ENCODE measurements at places on chromosomes 1 and 21. TPM values are rescaled to one million over a fixed set of nuclear protein-coding genes. Genes with fewer than 3 reads are reported as not detected.
A peak's percentile ranks its signal among the peaks of the same experiment; 100 is the strongest.

DNA sequence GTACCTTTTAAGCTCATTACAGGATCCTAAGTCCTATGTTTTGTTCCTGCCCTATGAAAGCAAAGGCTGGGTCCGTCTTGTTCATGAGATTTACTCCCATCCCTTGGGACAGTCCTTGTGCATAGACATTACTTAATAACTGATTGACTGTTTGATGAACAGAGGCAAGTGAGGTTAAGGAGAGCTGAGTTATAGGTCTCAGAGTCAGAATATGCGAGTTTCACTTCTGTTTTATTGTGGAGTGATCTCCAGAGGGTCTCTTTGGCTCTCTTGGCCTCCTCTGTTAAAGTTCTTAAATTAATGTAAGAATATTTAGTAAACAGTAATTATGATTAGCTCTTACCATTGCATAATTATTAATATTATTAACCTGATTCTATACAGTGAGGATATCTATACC lies 52.6 kb downstream of the BRINP2 start:
- no peak for DNase-seq
- H3K36me3 ChIP-seq = no peaks in the 10 kb centered on the region
- no peak overlapping the region for H3K27ac ChIP-seq
- no peaks in the 10 kb centered on the region for H3K4me1 ChIP-seq
- H3K4me3 ChIP-seq = no peak overlapping the region
- H3K27me3 ChIP-seq = no peaks in the 10 kb centered on the region

- H3K4me1 ChIP-seq = peaks cover 5% of the 10 kb centered on the region
- no peaks in the 10 kb centered on the region for H3K27me3 ChIP-seq
- no peak for DNase-seq
- H3K4me3 ChIP-seq = no peak overlapping the region
Observed at GRCh38 chr1:179168536-179168935, 60.9 kb downstream of the ABL2 start.

DNA sequence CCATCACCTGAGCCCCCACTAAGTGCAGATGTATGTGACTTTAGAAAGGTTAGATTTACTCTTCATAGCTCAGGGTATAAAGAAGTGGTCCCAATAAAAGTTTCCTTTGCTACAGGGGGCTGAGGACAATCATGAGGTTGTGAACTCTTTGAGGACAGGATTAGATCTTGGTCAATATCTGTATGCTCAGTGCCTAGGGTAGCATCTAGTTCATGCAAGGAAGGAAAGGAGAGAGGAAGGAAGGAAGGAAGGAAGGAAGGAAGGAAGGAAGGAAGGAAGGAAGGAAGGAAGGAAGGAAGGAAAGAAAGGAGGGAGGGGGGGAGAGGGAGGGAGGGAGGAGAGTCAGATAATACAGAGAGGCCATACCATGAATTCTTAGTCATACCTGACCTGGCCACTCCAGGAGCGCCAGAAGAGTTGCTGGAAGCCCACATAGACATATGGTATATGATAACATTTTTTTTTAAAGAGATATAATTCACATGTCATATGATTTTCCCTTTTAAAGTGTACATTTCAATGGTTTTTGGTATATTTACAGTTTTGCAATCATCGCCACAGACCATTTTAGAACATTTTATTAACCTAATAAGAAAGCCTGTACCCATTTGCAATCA lies 9.7 kb upstream of the CSRP1 start:
- DNase-seq = no peak
- no peaks in the 10 kb centered on the region for H3K27me3 ChIP-seq
- no peak overlapping the region for H3K27ac ChIP-seq
- H3K4me3 ChIP-seq = no peak overlapping the region
- H3K36me3 ChIP-seq = no peaks in the 10 kb centered on the region

GRCh38 chr1:232538943-232539302 lies 91.0 kb downstream of the SIPA1L2 start:
- no peak overlapping the region for H3K27ac ChIP-seq
- no peaks in the 10 kb centered on the region for H3K4me1 ChIP-seq
- no peak for DNase-seq
- H3K36me3 ChIP-seq = no peaks in the 10 kb centered on the region

DNA sequence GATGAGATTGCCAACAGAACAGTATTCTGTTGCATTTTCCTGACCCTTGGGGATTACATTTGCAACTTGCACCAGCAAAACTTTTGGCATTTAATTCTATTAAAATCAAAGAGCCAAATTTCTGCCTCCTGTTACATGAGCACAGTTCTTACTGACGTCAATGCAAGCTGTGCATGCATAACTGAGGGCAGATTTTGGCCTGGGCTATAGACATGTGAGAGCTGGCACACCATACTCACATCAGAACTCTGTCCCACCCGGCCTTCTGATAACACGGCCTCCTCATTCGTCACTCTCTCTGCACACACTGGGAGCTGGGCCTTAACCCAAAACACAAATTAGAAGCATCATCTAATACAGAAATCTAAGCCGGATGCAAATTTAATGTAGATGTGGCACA lies 31.5 kb downstream of the PAPPA2 start:
- no peak for DNase-seq
- H3K4me1 ChIP-seq = no peaks in the 10 kb centered on the region
- no peak overlapping the region for H3K27ac ChIP-seq
- no peak overlapping the region for H3K4me3 ChIP-seq
- H3K27me3 ChIP-seq = no peaks in the 10 kb centered on the region
- no peaks in the 10 kb centered on the region for H3K36me3 ChIP-seq

- DNase-seq = no peak
- H3K27ac ChIP-seq = no peak overlapping the region
- no peaks in the 10 kb centered on the region for H3K27me3 ChIP-seq
- H3K4me1 ChIP-seq = no peaks in the 10 kb centered on the region
- no peak overlapping the region for H3K4me3 ChIP-seq
- H3K36me3 ChIP-seq = no peaks in the 10 kb centered on the region
Observed at GRCh38 chr1:64073705-64074104, 129.7 kb upstream of the UBE2U start.

DNA sequence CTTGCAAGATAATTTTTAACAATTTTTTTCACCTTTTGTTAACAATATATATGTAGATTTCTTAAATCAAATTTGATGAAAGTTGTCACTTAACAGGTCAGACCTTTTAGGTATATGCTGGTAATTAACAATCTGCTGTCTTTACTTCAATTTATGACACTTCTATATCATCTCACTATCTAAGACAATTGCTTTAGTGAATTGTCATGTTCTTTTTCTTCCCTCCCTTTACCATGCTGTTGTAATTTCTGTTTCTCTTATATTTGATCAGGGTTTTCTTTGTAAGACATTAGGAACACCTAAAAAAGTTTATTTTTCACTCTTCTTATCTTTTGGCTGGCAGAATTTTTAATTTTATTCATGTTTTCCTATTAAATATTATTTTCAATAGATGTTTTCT lies 2.0 kb downstream of the IFI16 start:
- no peaks in the 10 kb centered on the region for H3K27me3 ChIP-seq
- H3K4me3 ChIP-seq = peak overlapping the region; percentile 69
- H3K4me1 ChIP-seq = peaks cover 66% of the 10 kb centered on the region

PLA2G2F gene
- not detected for total RNA-seq

GRCh38 chr1:159007726-159008125 lies 2.0 kb upstream of the IFI16 start:
- no peak overlapping the region for H3K4me3 ChIP-seq
- H3K27me3 ChIP-seq = no peaks in the 10 kb centered on the region
- no peak overlapping the region for H3K27ac ChIP-seq
- no peak for DNase-seq

DNA sequence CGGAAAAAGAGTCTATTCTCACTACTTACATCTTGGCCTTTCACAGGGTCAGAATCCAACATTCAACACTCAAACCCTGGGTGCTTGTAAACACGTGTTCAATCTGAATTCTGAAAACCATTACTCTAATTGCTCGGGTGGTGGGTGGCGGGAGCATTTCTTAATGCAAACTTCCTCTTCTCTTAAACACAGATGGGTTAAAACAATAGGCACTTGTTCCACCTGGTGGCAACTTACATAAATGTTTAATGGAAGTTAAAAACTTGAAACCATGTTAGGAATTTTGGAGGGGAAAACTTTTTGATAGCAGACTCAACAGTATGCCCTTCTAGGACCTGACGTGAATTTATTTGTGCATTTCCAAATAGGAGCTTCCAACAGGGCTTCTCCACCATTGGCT lies 23.4 kb upstream of the TDRD10 start:
- no peak for DNase-seq
- peaks cover 8% of the 10 kb centered on the region for H3K36me3 ChIP-seq
- H3K27me3 ChIP-seq = no peaks in the 10 kb centered on the region
- peaks cover 47% of the 10 kb centered on the region for H3K4me1 ChIP-seq
- H3K27ac ChIP-seq = no peak overlapping the region

TMPRSS3 gene
- 3.8 TPM for total RNA-seq

GRCh38 chr21:16667395-16667794 lies 845.4 kb upstream of the CXADR start:
- no peaks in the 10 kb centered on the region for H3K36me3 ChIP-seq
- H3K27me3 ChIP-seq = no peaks in the 10 kb centered on the region
- no peak overlapping the region for H3K4me3 ChIP-seq
- H3K27ac ChIP-seq = no peak overlapping the region

DNA sequence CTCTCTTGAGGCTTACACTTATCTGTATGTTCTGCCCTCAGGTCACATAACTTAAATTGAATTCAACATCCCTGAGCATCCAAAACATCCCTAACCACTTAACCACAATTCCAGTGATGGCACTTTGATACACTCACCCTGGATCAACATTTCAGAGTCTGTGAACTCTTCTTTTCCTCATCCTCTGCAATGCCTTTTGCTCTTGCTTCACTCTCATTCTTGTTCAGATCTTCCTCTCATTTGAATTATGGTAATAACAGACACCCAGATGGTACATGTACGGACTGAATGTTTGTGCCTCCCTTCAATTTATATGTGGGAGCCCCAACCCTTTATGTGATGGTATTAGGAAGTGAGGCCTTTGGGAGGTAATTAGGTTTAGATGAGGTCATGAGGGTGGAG lies 33.4 kb downstream of the PTGER3 start:
- DNase-seq = no peak
- H3K36me3 ChIP-seq = no peaks in the 10 kb centered on the region
- H3K4me1 ChIP-seq = no peaks in the 10 kb centered on the region
- H3K27me3 ChIP-seq = no peaks in the 10 kb centered on the region
- no peak overlapping the region for H3K4me3 ChIP-seq
- H3K27ac ChIP-seq = no peak overlapping the region

DNA sequence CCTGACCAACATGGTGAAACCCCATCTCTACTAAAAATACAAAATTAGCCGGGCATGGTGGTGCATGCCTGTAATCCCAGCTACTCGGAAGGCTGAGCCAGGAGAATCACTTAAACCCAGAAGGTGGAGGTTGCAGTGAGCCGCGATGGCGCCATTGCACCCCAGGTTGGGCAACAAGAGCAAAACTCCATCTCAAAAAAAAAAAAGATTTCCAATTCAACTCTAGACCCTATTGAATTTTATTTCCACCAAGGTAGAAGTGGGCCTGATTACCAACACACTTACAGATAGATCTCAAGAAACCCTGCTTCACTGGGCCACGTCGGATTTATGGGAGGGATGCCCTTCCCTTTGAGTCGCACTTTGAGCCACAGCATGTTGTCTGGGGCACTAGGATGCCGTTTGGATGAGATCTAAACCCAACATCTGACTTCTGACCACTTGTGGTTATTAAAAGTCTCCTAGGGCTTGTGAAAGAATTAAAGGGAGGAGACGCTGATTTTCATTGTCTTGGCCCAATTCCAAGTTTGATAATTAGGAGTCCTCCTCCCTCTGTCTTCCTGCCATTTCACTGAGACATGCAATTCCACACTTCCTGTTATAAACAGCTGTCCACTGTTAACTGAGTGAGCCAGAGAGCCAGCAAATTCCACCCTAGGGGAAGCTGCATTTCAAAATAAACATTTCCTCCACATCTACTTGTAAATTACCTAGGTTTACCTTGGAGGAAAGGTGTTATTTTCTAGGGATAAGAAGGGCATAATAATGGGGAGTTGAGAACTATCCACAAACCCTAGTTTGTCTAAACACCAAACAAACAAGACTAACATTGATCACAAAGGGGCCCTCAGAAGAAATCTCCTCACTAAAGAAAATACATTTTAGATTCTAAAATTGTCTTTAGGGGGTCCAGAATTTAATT lies 5.2 kb upstream of the RERE start:
- H3K4me3 ChIP-seq = no peak overlapping the region
- no peaks in the 10 kb centered on the region for H3K36me3 ChIP-seq
- DNase-seq = no peak
- H3K4me1 ChIP-seq = peaks cover 27% of the 10 kb centered on the region

CLEC20A gene
- not detected for total RNA-seq

DNA sequence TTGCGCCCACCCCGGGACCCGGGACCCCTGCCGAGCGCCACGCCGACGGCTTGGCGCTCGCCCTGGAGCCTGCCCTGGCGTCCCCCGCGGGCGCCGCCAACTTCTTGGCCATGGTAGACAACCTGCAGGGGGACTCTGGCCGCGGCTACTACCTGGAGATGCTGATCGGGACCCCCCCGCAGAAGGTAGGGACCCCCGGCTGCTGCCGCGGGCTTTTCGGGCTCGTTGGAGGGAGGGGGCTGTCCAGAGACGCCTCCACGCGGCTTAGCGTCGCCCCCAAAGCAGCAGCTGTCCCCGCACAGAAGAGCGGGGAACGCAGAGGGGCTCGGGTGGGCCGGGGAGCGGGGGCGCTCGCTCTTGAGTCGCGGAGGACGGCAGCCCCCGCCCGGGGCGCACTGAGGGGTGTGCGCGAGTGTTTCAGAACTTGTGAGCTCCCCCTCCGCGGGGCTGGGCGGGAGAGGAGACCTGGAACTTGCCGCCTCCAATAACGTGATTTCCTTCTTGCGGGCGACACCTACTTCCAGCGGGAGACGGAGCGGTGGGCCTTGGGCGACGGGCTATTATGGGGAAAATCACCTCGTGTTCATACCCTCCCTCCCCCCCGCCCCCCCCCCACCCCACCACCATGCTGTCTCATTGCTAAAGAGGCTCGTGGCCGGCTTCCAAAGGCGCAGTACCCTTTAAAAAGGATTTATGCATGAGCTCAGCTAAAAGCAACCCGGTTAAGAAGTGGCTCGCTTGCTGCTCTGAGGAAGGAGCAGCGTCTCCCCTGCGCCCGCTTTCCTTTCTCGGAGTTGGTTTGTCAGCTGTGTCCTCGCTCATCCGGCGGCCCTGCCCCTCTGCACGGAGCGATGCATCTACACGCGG lies 664 bp downstream of the BACE2 start:
- peak; percentile 55 for DNase-seq
- H3K27ac ChIP-seq = peak overlapping the region; percentile 69
- peak overlapping the region; percentile 75 for H3K4me3 ChIP-seq
- H3K4me1 ChIP-seq = no peaks in the 10 kb centered on the region
- no peaks in the 10 kb centered on the region for H3K36me3 ChIP-seq

GRCh38 chr1:168161459-168161858 lies 17.3 kb upstream of the TIPRL start:
- no peak overlapping the region for H3K27ac ChIP-seq
- no peaks in the 10 kb centered on the region for H3K27me3 ChIP-seq
- no peaks in the 10 kb centered on the region for H3K4me1 ChIP-seq
- H3K4me3 ChIP-seq = no peak overlapping the region
- no peak for DNase-seq

IRF2BP2 gene
- total RNA-seq = 154 TPM

CCDC190 gene
- total RNA-seq = 5.2 TPM

FMOD gene
- total RNA-seq = 28.9 TPM

- H3K4me1 ChIP-seq = peaks cover 8% of the 10 kb centered on the region
- no peaks in the 10 kb centered on the region for H3K36me3 ChIP-seq
Observed at GRCh38 chr1:151043163-151043562, 4.4 kb upstream of the C1orf56 start.

EFNA1 gene
- 144 TPM for total RNA-seq
